Upper lobe of left lung (tissue), 6 donors: ENCODE measurements at places on chromosomes 3 and 15.

GRCh38 chr15:62779036-62779770 is 263.3 kb upstream of the TPM1 start:
- peaks cover 4% of the 10 kb centered on the region for H3K4me1 ChIP-seq
- H3K4me3 ChIP-seq, result no peak overlapping the region
- no peaks in the 10 kb centered on the region for H3K27me3 ChIP-seq
- H3K36me3 ChIP-seq, result no peaks in the 10 kb centered on the region
- H3K27ac ChIP-seq, result no peak overlapping the region

DNA sequence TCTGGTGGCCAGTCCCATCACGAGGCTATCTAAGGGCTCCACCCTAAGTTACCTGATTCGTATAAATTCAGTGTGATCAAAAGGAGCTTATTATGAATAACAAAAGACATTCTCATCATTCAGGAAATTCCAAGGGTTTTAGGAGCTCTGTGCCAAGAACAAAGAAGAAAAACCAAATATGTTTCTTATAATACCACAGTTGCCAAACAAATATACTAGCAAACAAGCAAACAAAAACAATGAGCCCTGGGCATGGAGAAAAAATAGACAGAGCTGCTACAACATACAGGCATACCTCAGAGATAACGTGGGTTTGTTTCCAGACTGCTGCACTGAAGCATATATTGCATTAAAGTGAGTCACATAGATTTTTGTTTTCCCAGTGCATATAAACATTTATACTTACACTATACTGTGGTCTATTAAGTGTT is 20.2 kb upstream of the CFAP161 start:
- no peaks in the 10 kb centered on the region for H3K36me3 ChIP-seq
- no peak overlapping the region for H3K27ac ChIP-seq
- no peaks in the 10 kb centered on the region for H3K4me1 ChIP-seq
- peaks cover 3% of the 10 kb centered on the region for H3K27me3 ChIP-seq
- DNase-seq, result no peak
- H3K4me3 ChIP-seq, result no peak overlapping the region

DNA sequence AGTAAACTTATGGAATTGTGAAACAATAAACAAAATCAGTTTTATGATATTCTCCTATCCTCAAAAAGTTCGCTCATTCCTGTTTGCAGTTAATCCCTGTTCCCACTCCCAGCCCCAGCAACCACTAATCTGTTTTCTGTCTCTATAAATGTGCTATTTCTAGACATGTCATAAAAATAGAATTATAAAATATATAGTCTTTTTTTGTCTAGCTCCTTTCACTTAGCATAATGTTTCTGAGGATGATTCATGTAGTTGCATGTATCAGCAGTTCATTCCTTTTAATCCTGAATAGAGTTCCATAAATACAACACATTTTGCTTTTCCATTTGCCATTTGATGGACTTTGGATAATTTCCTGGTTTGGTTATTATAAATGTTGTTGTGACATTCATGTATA is 140.0 kb downstream of the KCNAB1 start:
- H3K4me3 ChIP-seq, result no peak overlapping the region
- DNase-seq, result no peak
- no peaks in the 10 kb centered on the region for H3K36me3 ChIP-seq
- H3K27me3 ChIP-seq, result no peaks in the 10 kb centered on the region
- no peak overlapping the region for H3K27ac ChIP-seq
- H3K4me1 ChIP-seq, result no peaks in the 10 kb centered on the region

- H3K4me1 ChIP-seq, result no peaks in the 10 kb centered on the region
- H3K4me3 ChIP-seq, result no peak overlapping the region
- no peaks in the 10 kb centered on the region for H3K36me3 ChIP-seq
- no peak overlapping the region for H3K27ac ChIP-seq
- DNase-seq, result no peak
- H3K27me3 ChIP-seq, result no peaks in the 10 kb centered on the region
These were observed 136.5 kb upstream of the AGBL1 start for GRCh38 chr15:85943151-85943550.

DNA sequence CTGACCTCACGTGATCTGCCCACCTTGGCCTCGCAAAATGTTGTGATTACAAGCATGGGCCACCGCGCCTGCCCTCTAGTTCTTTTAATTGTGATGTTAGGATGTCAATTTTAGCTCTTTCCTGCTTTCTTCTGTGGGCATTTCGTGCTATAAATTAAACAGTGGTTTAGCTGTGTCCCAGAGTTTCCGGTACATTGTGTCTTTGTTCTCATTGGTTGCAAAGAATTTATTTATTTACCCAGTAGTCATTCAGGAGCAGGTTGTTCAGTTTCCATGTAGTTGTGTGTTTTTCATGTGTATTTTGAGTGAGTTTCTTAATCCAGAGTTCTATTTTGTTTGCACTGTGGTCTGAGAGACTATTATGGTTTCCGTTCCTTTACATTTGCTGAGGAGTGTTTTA is 30.1 kb downstream of the MYRIP start:
- H3K4me3 ChIP-seq, result no peak overlapping the region
- no peaks in the 10 kb centered on the region for H3K27me3 ChIP-seq
- H3K36me3 ChIP-seq, result no peaks in the 10 kb centered on the region
- DNase-seq, result no peak

- H3K27me3 ChIP-seq, result no peaks in the 10 kb centered on the region
- H3K4me3 ChIP-seq, result no peak overlapping the region
- no peak for DNase-seq
- H3K27ac ChIP-seq, result no peak overlapping the region
- H3K4me1 ChIP-seq, result no peaks in the 10 kb centered on the region
- H3K36me3 ChIP-seq, result no peaks in the 10 kb centered on the region
These were observed 187.3 kb downstream of the SUCNR1 start for GRCh38 chr3:152060701-152061100.

- no peak for DNase-seq
- no peak overlapping the region for H3K4me3 ChIP-seq
- H3K36me3 ChIP-seq, result no peaks in the 10 kb centered on the region
- no peaks in the 10 kb centered on the region for H3K4me1 ChIP-seq
These were observed 127.6 kb upstream of the LPP start for GRCh38 chr3:188026191-188026968.

DNA sequence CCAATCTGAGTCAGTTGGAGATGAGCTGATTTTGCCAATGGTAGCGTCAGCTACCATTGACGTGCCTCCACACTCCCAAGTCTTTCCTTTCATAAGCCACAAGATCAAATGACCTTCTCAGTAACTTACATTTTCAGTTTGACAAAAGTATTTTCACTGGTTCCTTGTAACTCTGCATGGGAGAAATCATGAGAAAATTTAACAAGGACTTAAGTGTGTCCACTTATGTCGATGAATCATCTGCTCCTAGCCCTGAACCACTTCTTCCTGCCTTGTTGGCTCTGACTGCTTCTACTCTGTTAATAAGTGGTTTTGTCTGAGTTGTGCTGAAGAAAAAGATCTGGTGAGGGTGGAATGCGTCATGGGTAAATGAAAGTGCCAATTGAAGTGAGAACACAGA is 101.2 kb downstream of the NFKBIZ start:
- no peaks in the 10 kb centered on the region for H3K36me3 ChIP-seq
- no peak overlapping the region for H3K27ac ChIP-seq
- no peaks in the 10 kb centered on the region for H3K27me3 ChIP-seq
- no peak for DNase-seq
- H3K4me1 ChIP-seq, result no peaks in the 10 kb centered on the region
- H3K4me3 ChIP-seq, result no peak overlapping the region

DNA sequence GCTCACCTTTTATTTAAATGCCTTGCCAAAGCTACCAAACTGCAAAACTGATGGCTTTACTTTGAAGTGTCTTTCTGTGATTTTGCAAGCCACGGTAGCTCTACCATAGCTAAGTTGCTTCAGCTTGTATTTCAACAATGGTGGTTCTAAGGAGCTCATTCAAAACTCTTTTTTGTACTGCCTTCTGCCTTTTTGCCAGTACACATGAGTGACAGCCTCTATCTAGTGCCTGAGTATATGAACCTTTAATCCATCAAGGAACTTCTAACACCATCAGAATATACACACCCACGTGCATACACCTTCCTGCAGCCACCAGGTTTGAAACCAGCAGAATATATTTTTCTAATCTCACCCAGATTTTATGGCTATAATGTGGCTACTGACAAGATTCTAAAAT is 10.4 kb upstream of the NR2F2 start:
- H3K4me1 ChIP-seq, result peaks cover under 1% of the 10 kb centered on the region
- H3K36me3 ChIP-seq, result no peaks in the 10 kb centered on the region
- H3K27ac ChIP-seq, result peak overlapping the region; percentile 93
- H3K27me3 ChIP-seq, result peaks cover 16% of the 10 kb centered on the region
- H3K4me3 ChIP-seq, result no peak overlapping the region

GRCh38 chr3:49422379-49423248 is at the start of gene AMT:
Gene AMT (minus strand): TSS chr3:49422473. CDS start chr3:49422450, 23 bp downstream.
- H3K4me3 ChIP-seq, result peak within 1 kb of the TSS; percentile 17
- H3K36me3 ChIP-seq, result peaks cover 19% of the 10 kb centered on the region
- peaks cover 3% of the 10 kb centered on the region for H3K4me1 ChIP-seq
- H3K27me3 ChIP-seq, result no peaks in the 10 kb centered on the region

DNA sequence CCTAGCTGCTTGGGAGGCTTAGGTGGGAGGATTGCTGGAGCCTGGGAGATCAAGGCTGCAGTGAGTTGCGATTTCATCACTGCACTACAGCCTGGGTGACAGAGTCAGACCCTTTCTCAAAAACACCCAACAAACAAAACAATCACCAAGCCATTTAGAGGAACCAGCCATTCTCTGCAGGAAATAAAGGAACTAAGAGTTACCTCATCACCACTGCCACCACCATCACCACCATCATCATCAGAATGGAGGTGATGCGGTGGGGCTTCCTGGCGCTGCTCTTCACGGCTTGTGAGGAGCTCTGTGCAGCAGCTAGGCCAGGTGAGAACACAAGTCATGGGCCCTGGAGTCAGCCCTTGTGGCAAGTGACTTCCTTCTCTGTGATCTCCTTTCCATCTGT is 37.7 kb upstream of the KLHL25 start:
- DNase-seq, result no peak
- H3K36me3 ChIP-seq, result no peaks in the 10 kb centered on the region
- no peaks in the 10 kb centered on the region for H3K27me3 ChIP-seq
- H3K4me1 ChIP-seq, result no peaks in the 10 kb centered on the region

DNA sequence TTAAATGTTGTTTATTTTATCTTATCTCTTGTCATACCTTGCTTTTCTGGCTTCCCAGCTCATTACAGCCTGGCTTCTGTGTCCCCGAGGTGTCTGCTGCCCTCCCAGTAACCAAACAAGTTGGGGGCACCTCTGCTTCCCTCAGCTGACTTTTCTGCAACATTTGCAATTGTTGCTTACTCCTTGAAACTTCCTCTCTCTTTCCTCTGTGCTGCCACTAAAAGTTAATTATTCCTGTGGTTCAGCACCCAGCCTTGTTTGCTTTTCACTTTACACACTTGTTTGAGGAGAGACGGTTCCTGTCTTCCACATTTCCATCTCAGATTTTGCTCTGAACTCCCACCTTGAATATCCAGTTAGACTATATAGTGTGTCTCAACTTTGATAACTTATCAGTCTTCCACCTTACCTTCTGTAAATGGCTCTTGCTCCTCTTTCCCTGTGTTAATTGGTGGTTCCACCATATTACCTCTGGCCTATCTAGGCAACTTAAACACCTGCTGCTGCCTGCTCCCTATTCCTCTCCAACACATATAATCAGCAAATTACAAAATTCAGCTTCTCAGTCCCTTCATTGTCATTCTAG is 21.6 kb downstream of the MCTP2 start:
- no peak for DNase-seq
- peaks cover 7% of the 10 kb centered on the region for H3K4me1 ChIP-seq

DNA sequence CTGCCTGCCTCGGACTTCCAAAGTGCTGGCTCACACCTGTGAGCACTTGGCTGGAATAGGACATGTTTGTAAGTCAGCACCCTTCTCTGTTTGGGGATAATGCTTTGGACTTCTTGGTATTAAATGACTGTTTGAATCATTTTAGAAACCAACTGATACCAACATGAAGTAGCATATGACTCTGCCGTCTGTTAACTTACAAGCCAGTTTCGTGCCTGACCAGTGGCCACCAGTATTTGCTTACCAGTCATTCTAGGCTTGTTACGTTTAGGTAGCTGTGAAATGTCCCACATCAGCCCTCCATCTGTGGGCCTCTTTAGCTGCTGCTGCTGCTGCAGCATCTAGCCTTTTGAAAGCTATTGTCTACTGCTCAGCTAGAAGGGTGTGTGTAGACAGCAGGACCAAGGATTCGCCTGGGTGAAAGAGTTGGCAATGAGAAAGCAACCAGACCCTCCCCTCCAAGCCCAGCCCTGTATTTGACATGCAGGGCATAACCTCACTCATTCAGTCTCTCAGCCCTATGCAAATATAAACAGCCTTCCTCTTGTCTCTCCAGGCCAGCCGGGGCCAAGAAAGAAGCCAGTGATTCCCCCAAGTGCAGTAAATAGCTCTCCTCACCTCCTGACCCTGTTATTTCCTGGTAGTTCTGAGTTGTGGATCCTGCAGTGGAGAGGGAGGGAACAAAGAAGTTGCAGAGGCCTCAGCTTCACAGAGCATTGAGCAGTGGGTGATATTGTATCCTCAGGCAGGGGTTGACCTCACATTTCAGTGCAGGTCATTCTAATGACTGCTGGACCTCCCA is 51.0 kb downstream of the NKIRAS1 start:
- H3K4me1 ChIP-seq, result peaks cover 18% of the 10 kb centered on the region
- no peak for DNase-seq
- H3K27me3 ChIP-seq, result no peaks in the 10 kb centered on the region
- no peak overlapping the region for H3K27ac ChIP-seq
- peaks cover 4% of the 10 kb centered on the region for H3K36me3 ChIP-seq

- H3K27me3 ChIP-seq, result no peaks in the 10 kb centered on the region
- no peak overlapping the region for H3K4me3 ChIP-seq
- no peak for DNase-seq
These were observed 52.6 kb downstream of the ARNT2 start for GRCh38 chr15:80456517-80457492.

DNA sequence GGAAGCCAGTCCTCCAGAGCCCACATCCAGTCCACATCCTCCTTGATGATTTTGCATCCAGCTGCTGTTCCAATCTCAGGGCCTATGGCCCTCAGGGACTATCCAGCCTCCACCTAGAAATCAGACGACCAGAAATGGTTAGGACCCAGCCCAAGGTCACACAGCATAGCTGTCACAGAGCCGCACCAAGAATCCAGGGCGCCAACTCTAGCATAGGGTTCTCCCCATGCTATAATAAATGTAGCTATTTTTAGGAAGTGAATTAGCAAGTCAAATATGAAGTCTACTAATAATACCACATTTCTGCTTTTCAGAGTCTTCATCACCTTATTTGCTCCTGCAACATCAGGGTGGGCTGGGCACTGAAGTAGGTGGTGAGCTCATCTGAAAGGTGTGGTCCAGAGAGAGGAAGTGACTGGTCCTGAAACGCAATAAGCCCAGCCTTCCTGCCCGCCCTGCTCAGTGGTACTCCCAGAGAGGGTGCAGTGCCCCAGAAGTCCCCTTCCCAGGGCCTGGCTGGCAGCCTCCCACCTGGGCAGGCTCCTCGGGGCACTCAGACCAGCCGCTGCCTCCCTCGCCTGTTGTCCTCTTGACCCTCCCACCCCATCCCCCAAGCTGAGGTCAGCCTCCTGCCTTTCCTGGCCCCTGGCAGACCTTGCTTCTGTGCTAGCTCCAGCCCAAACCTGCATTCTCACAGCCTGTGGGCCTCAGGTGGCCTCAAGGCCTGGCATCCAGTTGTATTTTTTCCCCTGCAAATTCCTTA is 17.6 kb upstream of the CYP11A1 start:
- H3K36me3 ChIP-seq, result no peaks in the 10 kb centered on the region
- peaks cover 52% of the 10 kb centered on the region for H3K4me1 ChIP-seq
- DNase-seq, result peak; percentile 68
- H3K4me3 ChIP-seq, result no peak overlapping the region

GRCh38 chr3:182412066-182412465 is 381.2 kb upstream of the ATP11B start:
- no peaks in the 10 kb centered on the region for H3K4me1 ChIP-seq
- no peak overlapping the region for H3K4me3 ChIP-seq
- no peak for DNase-seq

GRCh38 chr3:114329823-114330222 is 36.0 kb downstream of the TIGIT start:
- H3K27me3 ChIP-seq, result no peaks in the 10 kb centered on the region
